Suppressor macrophage (primary cell): ENCODE measurements at places on chromosomes 1 and 21.

DNA sequence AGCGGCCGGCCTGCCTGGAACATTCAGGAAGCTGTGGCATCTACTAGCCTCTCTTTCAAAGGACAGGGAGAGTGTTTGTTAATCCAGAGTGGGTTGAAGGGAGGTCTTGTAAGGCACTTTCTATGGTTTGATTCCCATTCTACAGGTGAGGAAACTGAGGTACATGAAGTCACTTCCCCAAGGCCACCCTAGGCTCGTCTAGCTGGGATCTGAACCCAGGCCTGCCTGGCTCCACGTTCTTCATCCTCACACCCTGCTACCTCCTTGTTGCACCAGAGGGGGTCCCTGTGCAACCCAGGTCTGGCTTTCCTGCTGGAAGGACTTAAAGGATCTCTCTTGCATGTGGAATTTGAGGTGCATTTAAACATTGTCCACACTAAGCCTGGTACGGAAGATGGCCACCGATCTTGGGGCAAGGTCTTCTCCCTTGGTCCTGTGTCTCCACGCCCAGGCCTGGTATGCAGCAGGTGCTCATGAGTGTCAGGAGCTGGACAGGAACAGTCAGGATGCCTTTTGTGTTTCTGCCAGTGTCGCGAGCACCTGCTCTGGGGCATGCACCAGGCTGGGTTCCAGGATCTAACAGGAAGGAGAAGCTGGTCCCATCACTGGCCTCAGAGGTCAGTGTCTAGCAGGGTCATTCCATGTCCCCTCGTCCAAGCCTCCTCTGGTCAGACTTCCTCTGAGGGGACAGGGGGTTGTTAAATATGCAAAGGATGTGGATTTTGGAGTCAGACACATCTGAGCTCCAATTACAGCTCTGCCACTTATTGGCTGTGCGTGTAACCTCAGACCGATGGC, 103.2 kb upstream of the RUNX3 start:
- DNase-seq = no peak

DNA sequence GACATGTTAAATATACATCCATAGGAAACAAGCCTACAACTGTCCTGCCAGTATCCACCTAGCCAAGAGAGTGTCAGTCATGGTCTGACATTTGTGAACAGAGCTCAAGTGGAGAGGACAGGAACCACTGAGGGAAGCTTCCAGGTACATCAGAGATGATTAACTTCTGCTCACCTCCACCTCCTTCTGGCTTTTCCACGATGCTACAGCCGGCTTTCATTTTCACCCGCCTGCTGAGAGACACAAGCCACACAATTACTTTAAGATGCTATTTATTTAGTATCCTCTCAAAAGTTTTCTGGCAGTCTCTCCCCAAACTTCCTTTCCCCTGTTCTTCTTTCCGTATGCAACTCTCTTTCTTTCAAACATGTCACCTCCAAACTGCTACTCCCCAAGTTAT, 2.1 kb downstream of the ETV3 start:
- no peak for DNase-seq

DNA sequence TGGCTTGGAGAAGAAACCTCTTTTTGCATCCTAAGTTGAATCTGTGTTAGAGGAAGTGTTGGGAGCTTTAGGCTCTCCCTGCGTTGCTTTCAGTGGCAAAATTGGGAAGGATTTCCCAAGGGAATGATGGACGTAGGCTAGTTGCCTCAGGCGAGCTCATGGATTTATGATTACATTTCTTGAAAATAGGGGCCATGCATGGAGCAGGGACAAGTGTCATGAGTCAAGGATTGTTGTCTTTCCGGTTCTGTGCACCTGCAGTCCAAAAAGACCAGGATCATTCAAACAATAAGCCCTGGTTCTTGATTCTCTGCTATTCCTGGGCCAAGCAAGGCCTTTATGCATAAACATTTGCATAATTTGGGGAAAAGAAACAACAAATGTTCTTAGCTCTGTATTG, 7.1 kb downstream of the MAN1C1 start:
- DNase-seq = no peak

DNA sequence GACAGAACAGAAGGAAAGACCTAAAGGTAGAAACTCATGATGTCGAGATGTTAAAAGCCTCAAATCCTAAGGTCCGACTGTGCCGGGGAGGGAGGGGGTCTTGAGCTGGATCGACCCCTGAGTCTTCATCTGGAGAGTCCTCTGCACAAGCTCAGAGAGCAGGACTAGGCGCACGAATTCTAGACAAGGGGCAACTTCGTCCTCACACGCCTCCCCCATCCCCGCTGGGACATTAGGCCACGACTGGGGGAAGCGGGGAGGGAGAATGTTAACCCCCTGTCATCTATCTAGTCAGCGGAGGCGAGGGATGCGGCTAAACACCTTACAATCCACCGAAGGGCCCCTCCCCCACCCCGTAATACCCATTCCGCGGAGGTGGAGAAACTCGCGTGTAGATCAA, 94.7 kb downstream of the PRKAB2 start:
- no peak for DNase-seq

DNA sequence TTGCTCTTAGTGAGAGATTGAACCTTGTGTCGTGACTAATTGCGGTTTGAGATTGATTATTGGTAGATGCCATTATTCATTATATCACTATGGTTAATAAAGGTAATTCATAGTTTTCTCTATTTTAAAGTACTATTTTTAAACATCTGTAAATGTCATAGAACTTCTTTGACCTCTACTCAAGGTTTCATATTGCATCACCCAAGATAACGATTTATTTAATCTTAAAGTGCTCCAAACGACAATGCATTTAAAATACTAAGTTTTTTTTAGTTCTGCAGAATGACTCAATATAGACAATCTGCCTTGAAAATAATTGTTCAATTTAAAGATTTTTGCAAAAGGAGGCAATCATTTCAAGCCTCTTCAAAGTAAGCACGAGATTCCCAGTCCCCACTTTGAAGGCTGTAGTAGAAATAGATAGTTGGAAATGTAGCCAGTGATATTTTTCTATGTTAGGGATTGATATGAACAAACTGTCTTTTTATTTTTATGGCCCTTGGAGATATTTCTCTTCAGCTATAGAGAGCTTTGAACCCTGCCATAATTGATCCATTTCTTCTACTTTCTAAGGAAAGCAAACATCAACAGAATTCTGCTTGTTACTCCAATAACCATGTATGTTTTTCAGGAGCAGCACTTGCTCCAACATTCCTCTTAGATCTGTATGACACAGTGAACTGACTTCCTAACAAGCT, 114.2 kb upstream of the PALMD start:
- no peak for DNase-seq
